Amniotic stem cell (primary cell): ENCODE measurements at places on chromosomes 1 and 21.

DNA sequence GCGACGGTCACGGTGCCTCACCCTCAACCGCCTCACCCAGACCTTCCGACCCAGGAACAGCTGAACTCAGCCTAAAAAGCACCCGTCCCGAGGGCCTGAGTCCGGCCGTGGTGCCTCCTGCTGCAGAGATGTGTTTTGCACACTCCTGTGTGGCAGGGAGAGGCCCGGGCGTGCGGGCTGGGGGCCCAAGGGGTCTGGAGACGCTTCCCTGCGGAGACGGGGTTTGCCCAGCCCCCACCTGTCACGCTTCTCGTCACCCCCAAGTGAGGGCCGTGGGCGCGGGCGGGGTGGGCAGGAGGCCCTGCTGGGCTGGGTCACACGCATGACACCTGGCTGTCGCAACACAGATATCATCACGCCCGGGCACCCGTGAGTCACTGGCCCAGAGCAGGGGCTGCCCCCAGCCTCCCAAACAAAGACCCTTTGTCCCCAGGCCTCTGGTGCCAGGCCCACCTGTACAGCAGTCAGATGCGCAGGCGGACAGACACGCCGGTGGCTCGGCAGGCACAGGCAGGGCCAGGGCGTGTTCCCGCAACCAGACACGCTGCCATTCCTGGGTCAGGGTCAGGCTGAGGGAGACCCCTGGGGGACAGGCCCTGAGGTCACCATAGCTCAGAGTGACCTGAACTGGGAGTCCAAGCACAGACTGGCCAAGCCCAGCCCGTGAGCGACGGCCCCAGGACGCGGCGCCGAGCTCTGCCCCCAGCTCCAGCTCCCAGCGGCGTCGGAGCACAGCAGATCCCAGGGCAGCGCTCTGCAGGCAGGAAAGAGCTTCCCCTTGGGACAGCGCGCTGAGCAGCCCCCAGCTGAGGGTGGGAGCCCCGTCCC, 6.1 kb downstream of the B3GALT6 start:
- no peak for DNase-seq

DNA sequence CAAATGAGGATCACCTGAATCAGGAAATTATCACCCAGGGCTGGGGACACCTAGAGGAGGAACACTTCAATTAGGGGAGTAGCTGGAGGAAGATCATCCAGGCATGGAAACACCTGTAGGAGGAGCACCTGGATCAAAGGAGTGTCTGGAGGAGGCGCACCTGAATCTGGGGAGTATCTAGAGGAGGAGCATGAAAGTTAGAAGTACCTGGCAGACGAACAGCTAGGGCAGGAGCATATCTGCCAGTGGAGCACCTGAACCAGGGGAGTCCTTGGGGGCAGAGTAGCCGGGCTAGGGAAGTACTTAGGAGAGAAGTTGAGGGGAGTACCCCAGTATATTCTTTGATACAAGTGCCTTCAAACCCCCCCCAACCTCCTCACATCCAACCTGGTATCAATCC, 1.3 kb downstream of the C1orf210 start:
- no peak for DNase-seq

GRCh38 chr1:88179943-88180342, 504.1 kb upstream of the PKN2 start:
- no peak for DNase-seq

DNA sequence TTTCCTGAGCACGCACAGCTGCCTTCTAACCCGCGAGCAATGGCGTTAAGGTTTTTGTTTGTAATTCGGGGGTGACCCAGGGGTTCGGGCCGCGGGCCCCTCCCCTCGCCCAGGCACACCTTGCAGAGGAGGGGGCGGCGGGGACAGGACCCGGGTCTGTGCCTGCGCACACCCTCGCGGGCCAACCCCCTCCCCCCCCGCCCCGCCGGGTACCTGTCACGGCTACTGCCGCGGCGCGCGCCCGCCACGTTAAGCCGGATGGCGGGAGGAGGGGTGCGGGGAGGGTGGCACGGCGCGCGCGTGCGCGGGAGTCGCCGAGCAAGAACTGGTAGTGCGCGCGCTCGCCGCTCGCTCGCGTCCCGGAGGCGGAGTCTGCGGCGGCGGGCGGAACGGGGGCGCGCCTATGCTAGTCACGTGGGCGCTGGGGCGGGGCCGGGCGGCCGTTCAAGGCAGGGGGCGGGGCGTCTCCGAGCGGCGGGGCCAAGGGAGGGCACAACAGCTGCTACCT, at the start of gene TPTE:
TSS of gene TPTE (plus strand) at position 493 of the 508 bp plus-strand sequence. CDS start 17,141 bp downstream, outside the sequence.
- no peak for DNase-seq

DNA sequence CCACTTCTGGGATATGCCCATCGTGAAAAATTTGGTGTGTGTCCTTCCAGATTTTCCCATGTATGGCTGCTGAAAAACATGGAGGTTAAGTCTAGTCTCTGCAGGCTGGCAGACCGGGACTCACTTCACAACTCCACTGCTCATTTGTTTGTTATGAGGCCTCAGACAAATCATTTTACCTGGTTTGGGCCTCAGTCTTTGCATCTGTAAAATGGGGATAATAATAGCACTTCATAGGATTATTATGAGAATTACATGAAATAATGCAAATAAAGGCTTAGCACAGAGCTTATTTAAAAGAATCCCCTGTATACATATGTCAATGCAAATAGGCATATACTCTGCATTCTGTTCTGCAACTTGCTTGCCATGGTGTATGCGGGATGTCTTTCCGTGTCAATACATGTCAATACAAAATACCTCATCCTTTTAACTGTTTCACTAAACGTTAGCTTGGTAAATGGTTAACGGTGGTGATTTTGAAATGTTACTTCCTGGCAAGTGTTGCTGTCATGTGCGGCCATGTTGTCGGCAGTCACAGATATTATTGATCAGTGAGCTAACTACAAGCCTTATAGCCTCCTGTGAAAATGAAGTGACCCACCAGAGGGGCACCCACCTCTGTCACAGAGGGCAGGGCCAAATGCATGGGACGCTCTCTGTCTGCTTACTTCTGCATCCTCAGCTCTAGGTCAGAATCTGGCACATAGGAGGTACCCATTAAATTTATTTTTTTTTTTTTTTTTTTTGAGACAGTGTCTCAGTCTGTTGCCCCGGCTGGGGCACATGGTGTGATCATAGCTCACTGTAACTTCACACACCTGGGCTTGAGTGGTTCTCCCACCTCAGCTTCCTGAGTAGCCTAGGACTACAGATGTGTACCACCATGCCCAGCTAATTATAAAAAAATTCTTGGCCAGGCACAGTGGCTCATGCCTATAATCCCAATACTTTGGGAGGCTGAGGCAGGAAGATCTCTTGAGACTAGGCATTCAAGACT, 4.3 kb downstream of the LCK start:
- no peak for DNase-seq

- DNase-seq: no peak
Measured at GRCh38 chr1:161498646-161499045, 6.6 kb upstream of the FCGR2A start.
